ENCODE measurements at places on chromosomes 5 and 9.

GRCh38 chr5:39455645-39456044 is 30.9 kb upstream of the DAB2 start:
- DNase-seq: no peak

DNA sequence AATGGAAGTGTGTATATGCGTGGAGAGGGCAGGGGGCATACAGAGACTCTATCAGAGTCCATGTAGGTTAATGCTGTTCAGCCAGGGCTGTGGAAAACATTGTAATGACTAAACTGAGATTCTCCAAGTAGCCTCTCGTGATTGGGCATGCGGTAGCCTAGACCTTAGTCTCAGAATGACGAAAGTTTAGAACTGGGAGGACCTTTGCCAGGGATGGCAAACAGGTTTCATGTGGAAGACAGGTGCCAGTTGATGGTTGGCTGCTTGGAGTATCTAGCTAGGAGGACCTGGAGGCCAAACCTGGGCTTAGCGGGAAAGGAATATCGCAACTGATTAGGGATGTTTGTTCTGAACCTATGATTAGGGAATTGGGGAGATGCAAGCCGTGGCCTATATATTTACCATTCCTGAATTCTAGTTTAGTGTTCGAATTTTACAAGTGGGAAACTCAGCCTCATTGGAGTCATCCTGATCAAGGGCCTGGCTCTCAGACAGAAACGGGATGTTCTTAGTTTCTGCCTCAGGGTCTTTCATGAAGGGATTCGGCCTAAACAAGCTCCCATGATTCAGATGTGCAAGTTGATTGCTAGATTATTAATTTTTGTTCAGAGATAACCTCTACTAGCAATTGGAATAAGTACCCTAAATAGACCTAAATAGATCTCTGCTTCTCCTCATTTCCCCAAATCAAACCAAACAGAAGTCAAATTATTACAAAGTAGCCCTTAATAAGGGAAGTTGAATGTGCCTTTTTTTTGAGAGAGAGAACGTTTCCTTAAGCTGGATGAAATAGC is 26.8 kb upstream of the TJP2 start:
- DNase-seq: no peak

DNA sequence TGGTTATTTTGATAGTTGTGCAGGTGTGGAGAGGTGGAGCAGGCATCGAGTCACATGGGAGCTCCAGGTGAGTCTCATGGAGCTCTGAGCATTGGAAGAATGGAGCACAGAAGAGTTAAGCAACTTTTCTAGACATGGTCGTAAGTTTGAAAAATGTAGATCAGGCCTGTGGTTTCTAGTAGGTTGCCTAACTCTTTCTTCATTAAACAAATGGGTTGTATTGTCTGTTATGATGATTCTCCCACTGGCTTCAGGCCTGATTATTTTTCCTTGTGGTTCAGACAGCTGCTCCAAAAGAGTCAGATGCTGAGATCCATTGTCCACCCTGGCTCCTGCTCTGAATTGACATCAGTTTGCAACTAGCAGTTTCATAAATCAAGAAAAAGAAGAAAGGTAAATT is 80.3 kb upstream of the RPS23 start:
- no peak for DNase-seq

GRCh38 chr5:123874600-123875201 is 362.7 kb downstream of the CSNK1G3 start:
- no peak for DNase-seq

GRCh38 chr9:113879911-113880310 is 3.8 kb downstream of the ZNF618 start:
- no peak for DNase-seq

Measured in NCI-H2107 (cell line).